ENCODE measurements at places on chromosomes 11 and 22.

DNA sequence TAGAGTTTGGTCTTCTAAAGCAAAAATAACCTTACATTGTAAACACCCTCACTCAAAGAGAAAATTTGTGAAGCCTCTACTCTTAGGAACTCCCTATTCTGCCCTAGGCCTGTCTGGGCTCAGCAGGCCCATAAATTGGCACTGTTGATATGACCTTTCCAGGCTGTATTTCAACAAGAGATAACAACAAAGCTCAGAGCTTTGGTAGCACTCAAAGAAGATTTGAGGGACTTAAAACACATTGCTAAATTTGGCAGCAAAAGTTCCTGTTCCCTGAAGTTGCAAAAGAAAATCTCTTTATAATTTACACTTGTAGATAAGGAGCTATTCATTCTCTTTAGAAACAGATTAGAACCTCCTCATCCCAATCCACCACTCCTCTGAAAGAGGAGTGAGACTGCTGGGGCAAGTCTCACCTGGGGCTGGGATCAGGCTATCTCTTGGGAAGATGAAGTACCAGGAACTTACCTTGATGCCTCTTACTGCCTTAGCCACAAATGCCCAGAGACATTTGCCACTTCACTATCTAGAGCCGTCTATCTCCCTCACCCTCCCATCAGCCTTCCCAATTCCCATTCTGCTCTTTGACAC lies 110.4 kb upstream of the AKIP1 start:
- no peak for DNase-seq

DNA sequence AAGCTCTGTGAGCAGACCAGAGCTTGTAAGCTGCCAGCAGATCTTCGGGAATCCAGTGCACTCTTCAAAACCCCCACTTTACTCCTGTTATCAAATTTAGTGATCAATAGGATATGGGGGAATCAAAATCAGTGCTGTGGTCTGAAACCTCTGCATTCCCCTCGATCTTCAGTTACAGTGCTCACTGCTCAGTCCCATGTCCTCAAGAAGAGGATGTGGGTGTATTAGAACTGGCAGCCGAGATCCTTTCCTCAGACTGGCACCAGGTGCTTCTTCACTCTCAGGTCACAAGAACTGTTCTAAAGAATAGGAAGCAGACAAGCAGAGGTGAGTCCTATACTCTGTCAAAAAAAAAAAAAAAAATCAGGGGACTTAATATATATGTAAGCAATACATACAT lies 15.3 kb upstream of the MAML2 start:
- no peak for DNase-seq

- no peak for DNase-seq
Observed at GRCh38 chr22:41417622-41418390, 28.8 kb downstream of the TOB2 start.

DNA sequence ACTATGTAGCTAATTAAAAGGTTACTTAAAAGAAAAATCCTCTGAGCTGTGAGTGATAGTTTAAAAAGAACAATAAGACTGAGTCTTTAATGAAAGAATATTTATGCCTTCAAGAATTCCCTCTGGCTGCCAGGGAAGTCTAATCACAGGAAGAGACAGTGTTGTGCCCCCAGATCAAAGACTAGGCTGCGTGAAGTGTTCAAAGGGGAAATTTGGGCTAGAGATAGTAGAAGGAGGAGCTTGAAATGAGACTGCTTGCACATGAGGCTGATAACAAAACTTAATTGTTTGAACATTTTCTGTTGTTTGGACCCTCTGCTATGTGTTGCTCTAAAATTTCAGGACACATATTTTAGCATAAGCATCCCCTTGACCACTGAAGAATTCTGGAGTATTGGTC lies 99.7 kb upstream of the MTNR1B start:
- no peak for DNase-seq

Measured in activated CD4-positive, alpha-beta T cell treated with anti-CD3 and anti-CD28 coated beads, Interleukin-2, amount 50 U/mL, for 48 hours (primary cell).